ENCODE measurements at places on chromosomes 1 and 21. TPM values are rescaled to one million over a fixed set of nuclear protein-coding genes. Genes with fewer than 3 reads are reported as not detected.

METTL18 gene
- 6.2 TPM for total RNA-seq

LRRIQ3 gene
- total RNA-seq: under 0.01 TPM

CA6 gene
- total RNA-seq: not detected

AGBL4 gene
- total RNA-seq: not detected

CCDC24 gene
- total RNA-seq: 0.79 TPM

GBP7 gene
- total RNA-seq: not detected

PLA2G2F gene
- total RNA-seq: not detected

SYPL2 gene
- total RNA-seq: not detected

CCDC17 gene
- 0.22 TPM for total RNA-seq

TRIM63 gene
- total RNA-seq: under 0.01 TPM

ARID1A gene
- 7.8 TPM for total RNA-seq

GRCh38 chr21:45202889-45203288, 84.8 kb downstream of the POFUT2 start:
- no peak for DNase-seq

DNA sequence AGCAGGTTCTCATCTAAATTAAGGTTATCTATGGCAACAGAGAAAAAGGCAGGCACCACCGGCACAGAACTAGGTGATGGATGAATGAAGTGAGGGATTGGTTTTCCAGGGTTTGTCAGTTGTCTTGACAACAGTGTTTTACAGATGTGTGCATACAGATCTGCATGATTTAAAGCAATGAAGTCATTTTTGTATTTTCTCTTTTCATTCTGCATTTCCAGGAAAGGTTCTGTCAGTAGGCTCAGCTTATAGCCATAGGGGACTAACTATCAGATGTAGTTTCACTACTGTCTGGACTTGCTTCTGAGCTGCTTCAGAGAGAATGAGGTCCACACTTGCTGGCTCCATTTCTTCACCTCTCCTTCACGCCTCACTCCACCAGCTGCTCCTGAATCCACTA, 98.2 kb upstream of the LMO4 start:
- no peak for DNase-seq

GRCh38 chr1:208599063-208599462, 354.9 kb upstream of the PLXNA2 start:
- no peak for DNase-seq

DNA sequence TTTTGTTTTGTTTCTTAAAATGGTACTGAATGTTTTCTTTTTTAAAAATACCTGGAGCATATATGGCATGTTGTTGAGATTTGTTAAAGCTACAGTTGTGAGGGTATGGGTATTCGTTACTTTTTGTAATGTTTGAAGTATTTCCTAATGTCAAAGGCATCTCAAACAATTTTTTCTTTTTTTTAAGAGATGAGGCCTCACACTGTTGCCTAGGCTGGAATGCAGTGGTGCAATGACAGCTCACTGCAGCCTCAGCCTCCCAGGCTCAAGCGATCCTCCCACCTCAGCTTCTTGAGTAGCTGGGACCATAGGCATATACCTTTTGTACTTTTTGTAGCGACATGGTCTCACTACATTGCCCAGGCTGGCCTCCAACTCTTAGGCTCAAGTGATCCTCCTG, 16.1 kb downstream of the CLCN6 start:
- no peak for DNase-seq

- DNase-seq: peak; percentile 10
These were observed 7.8 kb downstream of the ABCD3 start for GRCh38 chr1:94425821-94426484.

GRCh38 chr1:108107658-108108057, 92.5 kb downstream of the SLC25A24 start:
- peak; percentile 65 for DNase-seq

DNA sequence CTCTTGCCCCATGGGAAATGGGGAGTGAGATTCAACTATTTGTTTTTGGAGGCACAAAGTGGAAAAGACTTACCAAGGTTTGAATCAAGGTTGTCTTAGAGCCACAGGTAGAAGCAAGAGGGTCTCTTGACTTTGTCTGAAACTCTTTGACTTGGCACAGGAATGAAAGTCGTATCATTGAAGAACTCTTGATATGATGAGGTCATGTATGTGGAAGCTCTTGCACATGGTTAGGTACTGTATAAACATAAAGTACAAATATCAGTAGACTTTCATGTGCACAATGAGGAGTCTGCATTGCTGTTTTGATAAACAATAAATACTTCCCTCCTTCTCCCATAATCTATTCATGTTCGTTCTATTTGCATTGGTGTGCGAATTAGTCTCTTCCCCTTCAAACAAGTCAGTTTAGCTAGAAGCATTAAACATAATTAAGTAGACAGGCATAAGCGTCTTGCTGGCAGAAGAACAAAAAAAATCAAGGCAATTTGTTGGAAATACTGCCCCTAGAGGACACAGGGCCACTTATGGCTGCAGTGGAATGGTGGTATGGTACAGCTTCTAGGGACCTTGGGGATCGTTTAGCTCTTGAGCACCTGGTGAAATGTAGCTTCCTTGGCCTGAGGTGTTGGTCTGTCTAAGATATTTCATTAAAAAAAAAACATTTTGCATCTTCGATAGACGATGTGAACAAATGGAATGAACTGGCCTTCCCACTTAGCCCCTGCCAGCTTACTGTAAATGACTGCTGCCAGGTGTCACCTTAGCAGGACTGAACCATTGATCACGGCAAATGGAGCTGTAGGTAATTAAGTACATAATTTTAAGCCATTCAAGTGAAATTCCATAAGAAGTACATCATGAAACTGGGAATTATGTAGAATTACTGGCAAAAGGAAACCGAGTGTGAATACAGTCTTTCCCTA, 218.0 kb upstream of the GALNT2 start:
- DNase-seq: peak; percentile 42

DNA sequence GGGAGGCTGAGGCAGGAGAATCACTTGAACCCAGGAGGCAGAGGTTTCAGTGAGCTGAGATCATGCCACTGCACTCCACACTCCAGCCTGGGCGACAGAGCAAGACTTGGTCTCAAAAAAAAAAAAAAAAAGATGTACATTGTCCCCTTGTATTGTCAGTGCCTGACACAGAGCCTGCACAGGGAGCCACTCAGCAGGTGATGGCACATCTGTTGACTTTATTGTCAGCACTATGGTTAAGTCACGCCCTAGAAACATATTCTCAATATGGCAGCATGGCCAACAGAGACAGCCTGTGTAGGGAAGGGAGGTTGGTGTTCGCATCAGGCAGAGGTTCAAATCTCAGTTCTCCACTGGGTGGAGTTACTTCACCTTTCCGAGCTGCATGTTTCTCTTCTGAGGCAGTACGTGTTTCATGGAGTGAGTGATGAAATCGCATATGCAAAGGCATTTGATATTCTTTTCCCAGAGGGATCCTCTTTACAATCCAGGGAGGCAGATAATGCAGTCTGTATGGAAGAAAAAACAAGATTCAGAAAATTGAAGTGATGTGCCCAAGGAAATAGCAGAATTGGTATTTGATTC, 20.6 kb downstream of the LAMC2 start:
- DNase-seq: no peak

- no peak for DNase-seq
These were observed 5.8 kb downstream of the WNT3A start for GRCh38 chr1:228012555-228012954.

- peak; percentile 96 for DNase-seq
These were observed at the start of gene SF3B4 for GRCh38 chr1:149927563-149928400. TSS of gene SF3B4 (minus strand) at chr1:149927803. CDS start at chr1:149927759, 44 bp downstream.

GRCh38 chr1:198876371-198876871, 237.6 kb downstream of the PTPRC start:
- no peak for DNase-seq

DNA sequence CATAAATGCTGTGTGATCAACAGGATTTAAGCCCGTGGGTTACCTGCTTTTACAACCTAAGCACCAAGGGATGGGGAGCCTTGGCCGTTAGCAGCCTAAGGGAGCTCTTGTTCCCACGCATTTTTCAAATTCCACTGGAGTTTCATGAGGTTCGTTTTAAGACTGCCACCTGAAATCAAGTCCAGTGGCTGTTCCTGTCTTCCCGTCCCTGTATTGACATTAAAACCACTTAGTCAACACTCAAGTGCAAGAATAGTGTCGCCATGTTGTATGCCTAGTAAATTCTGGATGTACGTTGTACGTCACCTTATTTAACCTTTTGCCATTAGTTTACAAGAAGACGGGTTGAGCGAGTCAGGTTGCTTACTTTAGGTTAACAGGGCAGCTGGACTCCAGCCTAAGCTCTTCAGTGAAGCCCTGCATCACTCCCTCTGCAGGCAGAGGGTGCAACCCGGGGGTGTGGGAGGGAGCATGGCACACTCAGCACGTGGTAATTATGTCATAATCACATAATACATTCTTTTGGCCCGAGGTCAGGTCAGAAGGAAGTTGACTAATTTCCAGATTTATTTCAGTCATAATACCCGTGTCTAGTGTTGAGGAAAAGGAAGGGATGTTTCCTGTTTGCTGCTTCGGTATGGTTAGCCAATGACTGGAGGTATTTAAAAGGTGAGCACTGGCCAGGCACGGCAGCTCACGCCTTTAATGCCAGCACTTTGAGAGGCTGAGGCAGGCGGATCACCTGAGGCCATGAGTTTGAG, 42.5 kb downstream of the CNST start:
- peak; percentile 98 for DNase-seq

DNA sequence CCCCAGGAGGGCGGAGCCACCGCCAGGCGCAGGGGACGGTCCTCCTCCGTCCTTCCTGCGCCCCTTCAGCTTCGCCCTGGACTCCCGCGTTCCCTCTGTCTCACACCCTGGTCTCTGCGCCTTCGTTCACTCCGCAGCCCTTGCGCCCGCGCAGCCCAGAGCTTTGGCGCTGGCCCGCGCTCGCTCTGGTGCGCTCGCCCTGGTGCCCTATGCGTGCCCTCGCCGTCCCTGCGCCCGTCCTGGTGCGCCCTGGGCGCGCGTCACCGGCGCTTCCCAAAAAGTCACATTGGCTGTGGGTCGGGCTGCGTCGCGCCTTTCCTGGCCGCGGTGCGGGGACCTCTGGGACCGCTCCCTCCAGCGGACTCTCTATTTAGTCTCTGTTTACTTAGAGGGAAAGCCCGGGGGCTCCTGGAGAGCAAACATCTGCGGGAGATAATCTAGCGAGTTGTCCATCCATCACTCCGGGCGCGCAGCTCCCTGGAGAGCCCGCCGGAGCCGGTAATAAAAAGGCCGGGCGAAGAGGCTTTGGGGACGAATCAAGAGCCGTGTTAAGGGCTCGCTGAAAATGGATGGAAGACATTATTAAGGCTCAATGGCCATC, 178.6 kb downstream of the PRDM16 start:
- DNase-seq: no peak

- no peak for DNase-seq
These were observed 609.6 kb downstream of the PTPRU start for GRCh38 chr1:29845910-29846309.

DNA sequence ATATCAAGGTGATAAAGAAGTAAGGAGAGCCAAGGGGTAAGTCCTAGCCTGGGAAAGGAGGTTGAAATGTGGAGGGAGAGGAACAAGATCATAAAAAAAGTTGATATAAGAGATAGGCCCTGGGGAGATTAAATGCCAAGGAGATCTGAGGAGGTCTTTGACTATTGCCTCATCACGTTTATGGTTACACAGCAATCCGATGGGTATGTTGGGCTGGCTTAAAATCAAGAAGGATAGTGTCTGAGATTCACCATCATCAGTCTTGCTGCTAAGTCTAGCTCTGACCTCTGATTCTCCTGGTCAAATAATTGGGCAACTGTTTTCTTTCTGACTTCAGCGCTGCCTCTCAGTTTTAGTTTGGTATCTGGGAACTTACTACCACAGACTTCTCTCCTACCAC, 416.3 kb downstream of the GPATCH2 start:
- no peak for DNase-seq

DNA sequence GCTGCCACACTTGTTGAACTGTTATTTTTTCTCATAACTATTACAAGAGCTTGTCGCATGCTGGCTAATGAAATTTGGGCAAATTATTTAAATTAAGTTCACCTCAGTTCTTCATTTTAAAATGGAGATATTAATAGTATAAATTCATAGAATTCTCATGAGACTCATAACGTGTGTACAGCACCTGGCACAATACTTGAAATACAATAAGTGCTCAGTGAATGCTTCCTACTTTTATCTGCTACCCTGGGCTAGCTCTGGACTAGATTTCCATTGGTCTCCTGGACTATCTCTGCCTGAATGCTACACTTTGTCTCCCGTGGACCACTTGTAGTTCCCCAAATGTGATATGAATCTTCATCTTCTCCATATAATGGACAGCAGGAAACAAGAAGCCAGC, 919 bp downstream of the SLAMF6 start:
- no peak for DNase-seq

- DNase-seq: peak; percentile 24
These were observed 136.2 kb downstream of the BRINP2 start for GRCh38 chr1:177306981-177307380.

GRCh38 chr1:167564612-167565270, 11.2 kb upstream of the CREG1 start:
- no peak for DNase-seq

Measured in lung microvascular endothelial cell (primary cell).